ENCODE measurements at places on chromosomes 7 and 10.

- no peak for DNase-seq
Observed at GRCh38 chr10:51176976-51177695, 102.8 kb downstream of the PRKG1 start.

- DNase-seq = no peak
Observed at GRCh38 chr7:45687185-45687560, 113.0 kb downstream of the ADCY1 start.

DNA sequence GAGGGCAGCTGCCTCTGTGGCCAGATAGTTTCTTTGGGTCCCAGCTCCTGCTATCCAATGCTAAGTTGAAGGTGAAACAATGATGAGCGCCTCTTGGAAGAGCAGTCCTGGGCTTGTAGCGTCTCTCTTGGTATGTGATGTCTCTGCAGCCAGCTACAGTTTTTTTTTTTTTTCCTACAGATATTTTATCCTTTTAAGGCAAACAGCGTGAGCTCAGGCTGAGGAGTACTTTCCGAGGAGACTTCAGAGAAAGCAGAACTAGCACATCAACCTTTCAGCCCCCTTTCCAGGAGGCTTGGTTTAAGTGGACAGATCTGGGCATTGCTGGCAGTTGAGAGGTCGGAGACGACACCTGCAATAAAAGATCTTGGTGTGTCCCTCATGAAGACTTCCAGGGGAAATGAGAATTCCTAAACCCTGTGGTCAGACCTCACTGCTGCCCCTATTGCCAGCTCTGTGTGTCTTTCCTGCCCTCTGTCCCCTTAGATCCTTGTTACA, 9.1 kb downstream of the PRKG1 start:
- DNase-seq = no peak

DNA sequence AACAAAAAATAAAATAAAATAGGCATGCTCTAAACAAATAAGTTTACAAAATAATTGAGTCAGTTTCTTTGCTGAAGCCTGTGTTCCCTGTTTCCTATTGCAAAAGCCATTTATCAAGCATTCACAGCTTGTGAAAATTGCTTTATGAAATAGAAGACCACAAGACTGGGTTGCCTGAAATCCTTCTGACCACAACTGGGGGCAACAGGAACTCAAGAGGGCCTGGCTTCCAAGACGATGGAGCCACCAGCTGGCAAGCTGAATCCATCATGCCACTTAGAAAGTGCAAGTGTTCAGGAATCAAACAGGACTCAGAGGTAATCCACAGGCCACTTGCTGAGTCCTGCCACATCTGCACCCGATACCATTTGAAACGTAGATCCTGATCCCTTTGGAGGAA, 752 bp upstream of the ABCA13 start:
- no peak for DNase-seq

DNA sequence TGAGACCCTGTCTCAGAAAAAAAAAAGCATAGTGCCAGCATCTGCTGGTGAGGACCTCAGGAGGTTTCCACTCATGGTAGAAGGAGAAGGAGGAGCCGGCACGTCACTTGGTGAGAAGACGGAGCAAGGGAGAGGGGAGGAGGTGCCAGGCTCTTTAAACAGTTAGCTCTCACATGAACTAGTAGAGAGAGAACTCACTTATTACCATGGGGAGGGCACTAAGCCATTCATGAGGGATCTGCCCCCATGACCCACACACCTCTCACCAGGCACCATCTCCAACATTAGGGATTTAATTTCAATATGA, 62.9 kb upstream of the VKORC1L1 start:
- DNase-seq = no peak

GRCh38 chr7:88771417-88771816, 11.9 kb downstream of the ZNF804B start:
- no peak for DNase-seq

GRCh38 chr10:133481657-133482056, 27.9 kb downstream of the SCART1 start:
- DNase-seq = no peak

DNA sequence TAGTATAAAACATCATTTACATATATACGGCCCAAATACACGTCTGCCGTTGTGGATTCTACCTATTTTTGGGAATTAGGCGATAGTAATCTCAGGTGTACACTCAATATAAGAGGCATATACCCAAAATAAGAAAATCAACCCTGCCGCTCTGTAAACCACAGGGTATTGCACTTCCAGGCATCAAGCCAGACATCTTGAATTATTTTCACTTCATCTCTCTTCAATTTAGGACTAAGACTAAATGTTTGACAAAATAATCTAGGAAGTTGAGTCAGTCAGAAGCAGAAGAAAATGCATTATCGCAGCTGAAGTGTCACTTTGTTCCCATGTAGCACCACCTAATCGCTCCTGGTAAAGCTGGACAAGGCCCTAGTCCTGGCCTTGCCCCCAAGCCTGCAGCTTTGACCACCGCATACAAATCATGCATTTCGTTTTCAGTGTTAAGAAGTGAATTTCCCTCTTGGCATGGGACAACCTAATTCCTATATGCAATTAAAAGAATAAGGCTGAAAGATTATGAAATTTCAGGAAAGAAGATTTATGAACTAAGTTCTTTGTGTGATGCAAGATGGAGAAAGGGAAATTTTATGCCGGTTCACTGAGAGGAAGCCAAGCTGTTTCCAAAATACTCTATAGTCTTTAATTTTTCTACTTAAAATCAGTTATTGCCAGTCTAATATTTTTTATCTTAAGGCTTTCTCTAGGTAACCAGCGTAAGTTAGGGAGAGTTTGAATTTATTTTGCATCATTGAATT, 26.0 kb downstream of the CABCOCO1 start:
- no peak for DNase-seq

DNA sequence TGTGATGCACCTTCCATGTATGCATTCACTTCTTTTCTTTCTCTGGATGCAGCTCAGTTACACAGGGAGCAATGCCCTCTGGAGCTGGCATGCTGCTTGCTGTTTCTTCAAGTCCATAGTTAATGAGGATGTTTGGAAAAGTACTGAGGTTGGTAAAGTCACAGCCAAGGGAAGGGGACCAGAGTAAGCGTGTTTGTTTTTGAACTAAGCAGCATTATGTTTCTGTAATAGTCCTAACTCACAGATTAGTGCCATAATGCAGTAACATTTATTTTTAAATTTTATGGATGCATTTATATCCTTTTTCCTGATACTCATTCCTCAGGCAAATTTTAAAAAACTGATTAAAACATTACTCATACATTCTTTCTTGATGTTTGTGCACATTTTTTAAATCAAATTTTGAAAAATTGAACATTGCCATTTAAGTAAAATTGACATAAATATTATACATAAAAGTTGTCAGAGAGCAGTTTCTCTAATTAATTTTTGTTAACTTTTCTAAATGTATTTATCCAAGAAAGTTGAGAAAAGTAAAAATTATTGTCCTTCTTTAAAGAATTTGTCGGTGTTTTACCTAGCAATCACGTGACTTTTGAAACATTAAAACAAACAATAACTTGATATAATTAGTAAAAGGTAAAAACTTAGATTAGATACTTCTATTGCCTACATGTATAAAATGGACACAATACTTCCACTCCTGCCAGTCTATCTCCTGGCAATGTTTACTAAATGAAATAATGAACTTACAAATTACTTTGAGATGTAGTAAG, 659.6 kb upstream of the ANKRD30A start:
- DNase-seq = no peak

GRCh38 chr10:68550747-68551411, 9.3 kb upstream of the TET1 start:
- peak; percentile 65 for DNase-seq

DNA sequence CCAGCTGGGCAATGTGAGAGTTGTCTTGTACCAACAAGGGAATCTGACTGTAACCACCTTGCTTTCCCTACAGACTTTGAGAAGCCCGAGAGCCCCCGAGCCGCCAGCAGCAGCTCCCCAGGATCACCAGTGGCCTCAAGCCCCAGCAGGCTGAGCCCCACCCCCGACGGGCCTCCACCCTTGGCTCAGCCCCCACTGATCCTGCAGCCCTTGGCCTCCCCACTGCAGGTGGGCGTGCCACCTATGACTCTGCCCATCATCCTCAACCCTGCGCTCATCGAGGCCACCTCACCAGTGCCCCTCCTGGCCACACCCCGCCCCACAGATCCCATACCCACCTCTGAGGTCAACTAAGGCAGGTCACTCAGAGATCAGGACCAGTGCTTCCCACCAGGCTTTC, 13.5 kb upstream of the NFKB2 start:
- DNase-seq = no peak

DNA sequence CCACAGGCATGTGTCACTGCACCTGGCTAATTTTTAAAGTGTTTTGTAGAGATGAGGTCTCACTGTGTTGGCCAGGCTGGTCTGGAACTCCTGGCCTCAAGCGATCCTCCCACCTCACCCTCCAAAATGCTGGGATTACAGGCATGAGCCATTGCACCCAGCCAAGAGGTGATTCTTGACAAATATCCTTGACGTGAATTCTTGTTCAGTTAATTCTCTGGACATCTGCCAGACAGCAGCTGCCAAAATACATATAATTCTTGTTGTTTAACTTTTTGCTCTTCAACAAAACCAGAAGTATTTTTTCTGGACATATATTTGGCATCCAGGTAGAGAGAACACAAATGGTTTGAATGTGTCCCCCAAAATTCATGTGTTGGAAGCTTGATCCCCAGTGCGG, 3.2 kb downstream of the ACADSB start:
- DNase-seq = no peak

DNA sequence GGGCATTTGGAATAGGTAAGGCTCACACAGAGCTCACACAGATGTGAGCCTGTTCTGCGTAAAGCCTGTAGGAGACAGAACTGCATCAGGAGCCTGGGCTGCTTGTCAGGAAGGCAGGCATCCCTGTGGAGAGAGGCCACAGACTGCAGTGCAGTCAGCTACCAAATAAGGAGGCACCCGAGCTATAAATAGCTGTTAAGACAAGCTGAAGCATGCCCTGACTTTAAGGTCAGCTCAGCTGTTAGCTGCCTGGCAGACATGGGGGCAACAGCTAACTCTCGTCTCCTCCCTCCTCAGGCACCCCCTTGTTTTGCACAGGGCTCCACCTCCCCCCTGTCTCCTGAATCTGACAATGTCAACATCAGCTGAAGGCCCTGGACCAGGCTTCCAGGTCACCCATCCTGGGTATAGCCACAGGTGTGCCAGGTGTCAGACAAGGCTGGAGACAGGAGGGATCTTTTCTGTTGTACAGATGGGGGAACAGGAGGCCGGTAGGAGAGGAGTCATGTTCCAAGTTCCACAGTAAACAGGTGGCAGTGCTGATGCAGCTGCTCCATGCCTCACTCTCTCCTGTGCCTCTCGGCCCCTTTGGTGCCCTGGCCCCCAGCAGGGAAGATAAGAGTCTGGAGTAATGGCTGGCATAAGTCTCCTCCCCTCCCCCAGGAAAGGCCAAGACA, 27.6 kb upstream of the MKRN1 start:
- no peak for DNase-seq

- no peak for DNase-seq
Observed at GRCh38 chr7:29177963-29178600, 16.5 kb upstream of the CHN2 start.

GRCh38 chr10:13665516-13666262, 78.9 kb downstream of the PRPF18 start:
- no peak for DNase-seq

DNA sequence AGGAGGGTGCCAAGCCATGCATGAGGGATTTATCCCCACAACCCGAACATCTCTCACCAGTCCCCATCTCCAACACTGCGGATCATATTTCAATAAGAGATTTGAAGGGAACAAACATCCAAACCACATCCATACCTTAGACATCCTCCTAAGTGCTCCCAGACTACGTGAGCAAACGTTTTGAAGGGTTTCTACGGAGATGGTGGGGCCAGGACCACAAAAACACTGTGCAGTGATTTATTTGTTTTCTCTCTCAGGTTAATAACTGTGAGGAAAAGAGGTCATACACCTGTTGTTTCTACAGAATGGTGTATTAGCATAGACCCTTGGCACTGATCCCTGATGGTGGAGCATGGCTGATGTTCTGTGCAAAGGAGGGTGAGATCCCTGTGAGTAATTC, 277.8 kb downstream of the FRMD4A start:
- no peak for DNase-seq

- DNase-seq = peak; percentile 98
Observed at GRCh38 chr7:100874577-100875355, at the start of gene SRRT. Gene SRRT, plus strand, starts transcription at chr7:100875103. Its CDS starts 488 bp downstream, at chr7:100875591.

GRCh38 chr7:141342621-141343408, 208.4 kb upstream of the AGK start:
- DNase-seq = no peak

DNA sequence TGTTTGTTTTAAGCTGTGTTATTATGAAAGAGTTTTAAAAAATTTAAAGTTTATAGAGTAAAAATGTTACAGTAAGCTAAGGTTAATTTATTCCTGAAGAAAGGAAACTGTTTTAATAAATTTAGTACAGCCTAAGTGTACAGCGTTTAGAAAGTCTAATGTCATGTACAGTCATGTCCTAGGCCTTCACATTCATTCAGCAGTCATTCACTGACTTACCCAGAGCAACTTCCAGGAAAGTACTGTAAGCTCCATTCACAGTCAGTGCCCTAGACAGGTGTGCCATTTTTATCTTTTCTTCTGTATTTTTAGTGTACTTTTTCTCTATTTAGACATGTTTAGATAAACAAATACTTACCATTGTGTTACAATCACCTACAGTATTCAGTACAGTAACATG, 126.8 kb downstream of the TPK1 start:
- DNase-seq = no peak

- DNase-seq = no peak
Observed at GRCh38 chr7:1972744-1973143, 260.0 kb downstream of the MAD1L1 start.

- no peak for DNase-seq
Observed at GRCh38 chr10:529468-530230, 159.8 kb downstream of the DIP2C start.

DNA sequence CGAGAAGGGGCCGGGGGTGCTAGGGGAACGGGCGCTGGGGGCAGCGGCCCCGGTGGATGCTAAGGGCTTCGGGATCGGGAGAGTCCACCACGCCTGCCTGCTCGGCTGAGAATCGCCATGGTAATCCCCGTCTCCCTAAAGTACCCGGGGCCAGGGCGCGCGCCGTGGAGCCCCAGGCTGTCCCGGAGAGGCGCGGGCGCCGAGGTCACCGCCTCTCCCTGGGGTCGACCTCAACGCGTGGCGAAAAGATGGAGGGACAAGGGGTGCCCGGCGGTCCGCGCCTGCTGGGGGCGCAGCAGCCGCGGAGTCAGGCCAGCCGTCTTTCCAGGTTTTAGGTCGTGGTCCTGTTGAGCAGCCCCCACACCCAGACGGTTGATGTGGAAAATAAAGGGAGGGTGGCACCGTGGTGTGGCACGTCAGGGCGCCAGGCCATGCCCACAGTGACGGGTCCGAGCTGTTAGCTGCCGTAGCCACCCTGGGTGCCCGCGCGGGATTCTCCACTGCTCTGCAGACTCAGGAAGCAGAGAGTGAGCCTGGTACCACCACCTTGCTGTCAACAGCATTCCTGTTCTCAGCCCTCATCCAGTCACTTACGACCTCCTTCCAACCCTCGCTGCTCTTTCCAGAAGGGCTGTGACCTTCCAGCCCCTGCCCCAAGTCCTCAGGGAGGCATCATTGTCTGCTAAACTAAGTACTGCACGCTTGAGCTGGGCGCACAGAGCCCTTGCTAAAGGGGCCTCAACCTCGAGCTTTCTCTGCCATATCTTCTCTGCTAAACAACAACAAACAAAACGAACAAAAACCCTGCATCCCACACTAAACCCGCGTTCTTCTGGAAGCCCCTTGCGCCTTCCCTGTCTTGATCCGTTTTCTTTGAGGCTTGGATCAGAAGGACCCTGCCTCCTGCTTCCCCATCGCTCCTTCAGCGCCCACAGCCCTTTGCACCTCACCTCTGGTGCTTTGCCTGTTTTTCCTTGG, 666 bp downstream of the SMKR1 start:
- DNase-seq = no peak

- DNase-seq = no peak
Observed at GRCh38 chr10:132419538-132420468, 22.8 kb downstream of the PWWP2B start.

Measured in GM12891 (cell line).